ENCODE measurements at places on chromosomes 4 and X. TPM values are rescaled to one million over a fixed set of nuclear protein-coding genes. Genes with fewer than 3 reads are reported as not detected.

The LRIT3 gene
- 0.08 TPM for total RNA-seq

The IL15 gene
- total RNA-seq: 2.7 TPM

The BOD1L1 gene
- 8.0 TPM for total RNA-seq

The VCX gene
- total RNA-seq: not detected

The GPR119 gene
- not detected for total RNA-seq

The SMIM31 gene
- not detected for total RNA-seq

The AREG gene
- 0.18 TPM for total RNA-seq

The EFHC2 gene
- 0.10 TPM for total RNA-seq

The CLIC2 gene
- 6.0 TPM for total RNA-seq

The SLC4A4 gene
- 24.6 TPM for total RNA-seq

The PNPLA4 gene
- 15.6 TPM for total RNA-seq

The UGT2B28 gene
- total RNA-seq: not detected

The AMOT gene
- total RNA-seq: 7.4 TPM

The SLC26A1 gene
- total RNA-seq: 40.6 TPM

The FAM47E gene
- total RNA-seq: 3.3 TPM

The ZBTB33 gene
- total RNA-seq: 7.8 TPM

The RS1 gene
- total RNA-seq: not detected

The CT45A3 gene
- total RNA-seq: not detected

The CCKAR gene
- not detected for total RNA-seq

The IL2RG gene
- total RNA-seq: 1.9 TPM

The RIPPLY1 gene
- 0.75 TPM for total RNA-seq

The GPRASP3 gene
- 2.4 TPM for total RNA-seq

The IRS4 gene
- total RNA-seq: not detected

The CTAG2 gene
- total RNA-seq: not detected

The DCTD gene
- 56.9 TPM for total RNA-seq

The PDGFRA gene
- total RNA-seq: 15.5 TPM

The MAGEA4 gene
- not detected for total RNA-seq

The SPANXA2 gene
- not detected for total RNA-seq

The CXCL1 gene
- 0.23 TPM for total RNA-seq

The STARD8 gene
- total RNA-seq: 10.6 TPM

The PAGE5 gene
- 0.73 TPM for total RNA-seq

The MCTS1 gene
- total RNA-seq: 18.0 TPM

The NSDHL gene
- total RNA-seq: 22.0 TPM

The SMIM43 gene
- total RNA-seq: not detected

The USP17L19 gene
- not detected for total RNA-seq
